ENCODE measurements at places on chromosomes 2 and 18.

GRCh38 chr2:64696636-64697035, 42.9 kb upstream of the SERTAD2 start:
- DNase-seq, result no peak

- DNase-seq, result no peak
Measured at GRCh38 chr18:1907470-1908206, 663.7 kb downstream of the METTL4 start.

- no peak for DNase-seq
Measured at GRCh38 chr2:205270689-205271088, 411.6 kb upstream of the NRP2 start.

DNA sequence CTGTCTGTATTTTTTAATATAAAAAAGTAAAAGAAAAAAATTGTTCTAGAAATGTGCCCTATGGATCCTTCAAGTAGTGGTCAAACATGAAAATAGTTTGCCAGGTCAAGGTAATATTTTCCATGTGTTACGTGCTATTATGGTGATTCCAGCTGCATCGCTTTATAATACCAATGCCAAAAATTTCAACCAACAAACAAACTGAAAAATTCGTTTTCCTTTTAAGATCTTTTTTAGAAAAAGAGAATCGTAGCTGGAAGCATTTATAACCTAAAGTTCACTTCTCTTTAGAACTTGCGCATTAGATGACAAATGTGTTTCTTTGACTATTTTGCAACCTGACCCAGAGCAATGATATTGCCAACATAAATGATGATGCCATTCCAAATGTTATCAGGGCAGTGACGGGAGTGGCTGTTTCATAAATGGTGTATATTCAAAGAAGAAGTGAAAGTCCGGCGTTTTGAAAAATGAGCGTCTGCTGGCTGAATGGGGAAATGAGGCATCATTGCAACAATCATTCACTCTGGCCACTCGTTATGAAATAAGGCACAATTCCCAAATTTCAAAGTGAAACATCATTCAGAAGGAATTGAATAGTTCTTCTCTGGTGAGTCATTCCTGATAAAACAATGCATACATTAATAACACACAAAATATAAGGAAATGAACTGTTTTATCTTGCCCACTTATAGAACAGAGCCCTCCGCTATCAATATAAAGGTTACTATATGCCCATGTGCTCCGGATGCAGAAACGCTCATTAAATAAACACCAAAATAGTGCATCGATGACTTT, 297.4 kb downstream of the TGIF1 start:
- DNase-seq, result no peak

- no peak for DNase-seq
Measured at GRCh38 chr18:24027156-24027827, 12.7 kb downstream of the TTC39C start.

Measured in GOT3 (cell line).